ENCODE measurements at places on chromosomes 6 and 20.
A peak's percentile ranks its signal among the peaks of the same experiment; 100 is the strongest.

DNA sequence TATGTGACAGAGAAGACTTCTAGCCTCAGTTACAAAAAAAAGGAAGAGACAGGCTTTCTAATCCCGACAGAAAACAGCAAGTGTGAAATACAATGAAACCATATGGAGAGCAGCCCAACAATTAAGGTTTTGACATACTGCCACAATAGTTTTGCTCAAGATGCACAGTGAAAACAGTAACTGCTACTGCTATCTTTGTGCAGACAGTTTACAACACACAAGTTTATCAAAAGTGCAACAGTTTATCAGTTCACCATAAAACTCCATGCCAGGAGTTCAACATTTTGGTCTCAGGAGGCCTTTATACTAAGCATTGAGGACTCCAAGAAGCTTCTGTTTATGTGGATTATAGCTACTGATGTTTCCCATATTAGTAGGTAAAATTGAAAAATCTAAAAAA lies 37.6 kb downstream of the GOPC start:
- DNase-seq: no peak

DNA sequence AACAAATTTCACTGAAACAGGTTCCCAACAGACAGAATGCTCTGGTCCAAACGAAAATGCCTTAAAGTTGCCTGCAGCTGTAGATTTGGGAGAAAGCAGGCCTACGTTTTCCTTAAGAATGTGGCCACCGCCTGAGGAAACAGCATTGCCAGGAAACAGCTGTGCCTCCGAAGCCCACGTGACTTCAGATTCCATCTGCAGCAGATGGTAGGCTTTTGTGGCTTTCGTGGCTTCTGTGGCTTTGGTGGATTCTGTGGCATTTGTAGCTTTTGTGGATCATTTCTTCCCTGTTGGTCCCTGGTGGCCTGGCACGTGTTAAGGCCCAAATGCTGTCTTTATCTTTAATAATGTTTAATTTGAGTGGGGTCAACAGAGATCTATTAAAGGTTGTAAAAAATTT lies 222.9 kb downstream of the TTLL2 start:
- DNase-seq: no peak

DNA sequence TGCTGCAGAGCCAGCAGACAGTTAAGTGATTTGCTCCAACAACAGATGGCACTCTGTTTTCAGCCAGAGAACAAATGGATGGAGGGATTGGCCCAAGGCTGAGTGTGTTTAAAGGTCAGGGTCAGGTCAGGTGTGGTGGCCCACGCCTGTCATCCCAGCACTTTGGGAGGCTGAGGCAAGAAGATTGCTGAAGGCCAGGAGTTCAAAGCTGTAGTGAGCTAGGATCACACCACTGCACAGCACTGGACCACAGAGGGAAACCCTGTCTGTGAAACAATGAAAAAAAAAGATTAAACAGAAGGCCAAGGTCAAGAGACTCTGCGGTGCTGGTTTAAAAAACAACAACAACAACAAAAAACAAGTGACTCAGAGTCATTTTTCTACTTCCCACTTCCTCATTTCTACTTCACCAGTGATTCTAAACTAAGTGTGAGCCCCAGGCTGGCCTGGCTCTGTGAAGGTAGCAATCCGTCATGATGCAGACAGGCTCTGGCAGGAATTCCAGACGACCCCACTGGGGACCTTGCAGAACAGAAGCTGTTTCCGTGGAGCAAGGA lies 42.5 kb upstream of the ARMC2 start:
- no peak for DNase-seq

- no peak for DNase-seq
These were observed 12.8 kb upstream of the SLC4A11 start for GRCh38 chr20:3251806-3252205.

DNA sequence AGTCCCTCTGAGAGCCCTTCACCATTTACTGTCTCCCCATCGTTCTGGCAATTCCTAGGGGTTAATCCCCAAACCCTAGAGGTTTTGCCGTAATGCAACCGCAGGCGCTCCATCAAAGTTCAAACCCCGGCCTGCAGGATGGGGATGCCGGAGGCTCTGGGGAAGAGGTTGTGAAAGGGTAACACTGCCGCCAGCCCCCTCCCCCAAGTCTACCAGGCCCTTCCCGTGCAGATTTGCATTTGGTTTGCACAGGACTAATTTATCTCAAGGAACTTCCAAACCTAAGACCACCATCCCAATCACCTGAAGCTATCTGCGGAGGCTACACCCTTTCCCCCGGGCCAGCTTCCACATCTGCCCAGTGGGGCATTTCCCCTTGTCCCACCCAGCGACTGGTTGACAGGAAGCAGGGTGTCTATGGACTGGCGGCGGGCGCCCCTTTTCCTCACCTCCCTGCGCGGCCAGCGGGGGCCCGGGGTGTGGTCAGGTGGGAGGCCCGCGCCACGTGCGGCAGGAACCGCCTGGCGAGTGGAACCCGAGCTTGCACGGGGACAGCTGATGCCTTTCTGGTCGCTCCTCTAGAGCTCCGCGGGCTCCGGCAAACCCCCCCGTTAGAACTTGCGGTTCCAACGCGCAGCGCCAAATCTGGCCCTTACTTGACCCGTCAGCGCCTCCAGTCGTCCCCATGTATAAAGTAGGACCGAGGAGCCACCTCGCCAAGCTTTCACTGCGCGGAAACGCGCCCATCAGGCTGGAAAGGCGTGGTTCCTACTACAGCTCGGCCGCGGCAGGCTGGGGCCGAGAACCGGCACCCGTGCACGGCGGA lies 9.4 kb upstream of the SLC4A11 start:
- DNase-seq: no peak

DNA sequence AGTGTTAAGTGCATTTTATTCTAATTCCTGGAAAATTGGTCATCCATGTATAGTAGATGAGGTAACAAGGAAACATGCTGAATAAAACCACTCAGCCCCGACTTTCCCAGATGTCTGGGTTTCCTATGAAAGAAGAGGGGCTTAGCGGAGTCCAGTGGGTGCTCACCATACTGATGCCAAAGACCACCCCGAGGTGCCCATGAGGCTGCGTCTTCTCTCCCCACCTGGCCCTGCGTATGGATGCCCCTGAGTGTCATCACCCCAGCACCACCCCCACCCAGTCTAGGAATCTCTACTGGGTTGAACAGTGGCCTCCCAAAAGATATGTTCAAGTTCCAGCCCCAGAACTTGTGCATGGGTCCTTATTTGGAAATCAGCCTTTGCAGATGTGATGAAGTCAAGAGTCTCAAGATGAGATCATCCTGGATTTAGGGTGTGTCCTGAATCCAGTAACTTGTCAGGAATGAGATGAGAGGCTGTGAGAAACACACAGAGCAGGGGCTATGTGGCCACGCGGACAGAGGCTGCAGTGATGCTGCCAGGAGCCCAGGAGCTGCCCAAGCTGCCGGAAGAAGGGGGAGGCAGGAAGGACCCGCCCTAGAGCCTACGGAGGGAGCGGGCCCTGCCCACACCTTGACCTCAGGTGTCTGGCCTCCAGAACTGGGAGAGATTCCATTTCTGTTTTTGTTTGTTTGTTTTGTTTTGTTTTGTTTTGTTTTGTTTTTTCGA lies 124.6 kb upstream of the CDH4 start:
- no peak for DNase-seq

- peak; percentile 8 for DNase-seq
These were observed 85.2 kb downstream of the MBOAT1 start for GRCh38 chr6:20126789-20127653.

- no peak for DNase-seq
These were observed 15.6 kb downstream of the DDRGK1 start for GRCh38 chr20:3188823-3189413.

GRCh38 chr6:7086488-7086887 lies 21.3 kb upstream of the RREB1 start:
- DNase-seq: no peak

- no peak for DNase-seq
These were observed 67.9 kb downstream of the ARMC2 start for GRCh38 chr6:108916026-108916686.

DNA sequence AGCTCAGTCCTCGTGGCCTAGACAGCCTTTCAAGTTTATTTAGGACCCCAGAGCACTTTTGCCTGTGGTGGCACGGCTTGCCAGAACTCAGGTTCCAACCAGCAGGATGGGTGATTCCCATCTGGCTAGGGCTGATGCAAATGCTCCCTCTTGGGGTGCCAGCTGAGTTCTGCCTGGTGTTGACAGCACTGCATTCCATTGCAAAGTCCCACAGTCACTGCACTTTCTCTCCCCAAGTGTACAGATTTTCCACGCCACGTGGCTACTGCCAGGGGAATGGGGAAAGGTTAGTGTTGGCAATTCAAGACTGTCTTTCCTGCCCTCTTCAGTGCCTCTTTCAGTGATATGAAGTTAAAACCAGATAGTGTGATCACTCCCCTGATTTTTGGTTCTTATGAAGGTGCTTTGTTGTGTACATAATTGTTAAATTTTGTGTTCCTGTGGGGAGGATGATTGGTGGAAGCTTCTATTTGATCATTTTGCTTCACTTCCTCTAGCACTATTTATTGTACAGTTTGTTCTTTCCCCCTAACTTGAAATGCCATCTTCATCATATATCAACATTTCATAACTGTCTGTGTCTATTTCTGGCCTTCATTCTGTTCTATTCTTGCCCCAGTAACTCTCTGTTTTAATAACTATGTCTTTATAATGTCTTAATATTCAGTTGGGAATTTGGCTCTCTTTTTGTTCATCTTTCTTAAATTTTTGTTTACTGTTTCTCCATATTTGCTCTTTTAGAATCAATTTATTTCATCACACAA lies 86.2 kb downstream of the CFAP61 start:
- DNase-seq: no peak

All from activated CD8-positive, alpha-beta memory T cell treated with anti-CD3 and anti-CD28 coated beads for 4 hours (primary cell).